Activated CD8-positive, alpha-beta memory T cell treated with anti-CD3 and anti-CD28 coated beads for 1 hour (primary cell): ENCODE measurements at places on chromosomes 7 and 10.

DNA sequence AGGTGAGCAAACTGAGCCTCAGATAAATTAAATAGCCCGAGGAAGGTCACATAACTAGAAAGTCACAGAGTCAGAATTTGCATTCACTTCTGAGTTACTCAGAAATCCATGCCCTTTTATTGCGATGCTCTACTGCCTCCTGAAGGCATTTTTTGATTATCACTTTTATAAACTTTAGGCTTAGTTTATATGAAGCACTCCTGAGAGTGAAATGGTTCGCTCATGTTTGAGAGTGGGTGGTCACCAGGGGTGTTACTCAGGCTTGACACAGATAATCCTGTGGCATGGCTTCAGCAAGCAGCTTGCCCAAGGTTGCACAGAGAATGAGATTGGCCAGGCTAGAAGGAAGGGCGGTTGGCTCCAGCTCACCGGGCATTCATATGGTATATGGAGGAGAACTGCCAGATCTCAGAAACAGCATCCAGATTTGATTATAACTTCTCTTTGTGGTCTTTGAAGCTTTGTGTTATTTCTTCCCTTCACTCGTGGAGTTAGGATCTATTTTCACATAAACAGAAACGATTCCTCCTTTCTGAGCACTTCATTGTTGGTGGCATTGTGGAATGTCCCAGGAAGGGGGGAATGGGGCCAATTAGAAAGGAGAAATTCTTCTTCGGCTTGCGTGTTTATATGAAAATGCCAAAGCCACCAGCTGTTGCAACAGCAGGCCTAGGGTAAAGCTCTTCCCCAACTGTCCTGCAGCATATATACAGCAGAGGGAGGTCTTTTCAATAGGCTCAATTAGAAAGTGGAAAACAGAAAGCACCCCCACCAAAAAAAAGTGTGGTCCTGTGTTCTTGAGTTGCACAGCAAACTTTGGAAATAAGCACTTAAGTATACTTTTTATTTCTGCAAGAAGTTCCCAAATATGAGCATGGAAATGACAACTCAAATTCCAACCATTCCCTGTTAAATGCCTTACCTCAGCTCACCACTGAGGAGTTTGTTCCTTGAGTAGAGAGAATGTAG, 628.8 kb downstream of the SUGCT start:
- no peak for DNase-seq

DNA sequence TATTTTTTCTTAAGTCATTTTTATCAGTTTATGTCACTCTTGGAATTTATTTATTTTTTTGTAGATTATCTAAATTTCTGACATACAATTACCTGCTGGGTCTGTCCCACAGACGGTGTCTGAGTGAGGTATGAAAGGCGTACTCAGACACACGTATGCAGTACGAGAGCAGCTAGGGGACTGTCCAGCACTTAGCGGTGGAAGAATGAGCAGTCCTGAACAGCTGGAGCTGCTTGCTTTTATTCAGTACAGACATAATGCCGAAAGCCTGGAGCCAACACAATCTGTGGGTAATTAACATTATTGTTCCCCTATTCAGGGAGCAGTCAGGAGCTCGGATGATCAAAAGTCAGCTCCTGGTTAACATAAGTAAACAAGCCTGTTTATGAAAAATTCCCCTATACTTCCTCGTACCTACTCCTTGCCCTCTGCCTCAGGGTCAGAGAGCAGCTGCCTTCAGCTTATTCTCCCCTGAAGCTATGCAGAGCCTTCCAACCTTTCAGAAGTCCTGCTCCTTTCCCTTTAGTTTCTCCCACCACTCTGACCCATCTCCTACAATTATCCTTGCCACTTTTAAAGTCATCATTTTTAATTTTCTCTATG, 488.0 kb upstream of the POM121L12 start:
- no peak for DNase-seq

DNA sequence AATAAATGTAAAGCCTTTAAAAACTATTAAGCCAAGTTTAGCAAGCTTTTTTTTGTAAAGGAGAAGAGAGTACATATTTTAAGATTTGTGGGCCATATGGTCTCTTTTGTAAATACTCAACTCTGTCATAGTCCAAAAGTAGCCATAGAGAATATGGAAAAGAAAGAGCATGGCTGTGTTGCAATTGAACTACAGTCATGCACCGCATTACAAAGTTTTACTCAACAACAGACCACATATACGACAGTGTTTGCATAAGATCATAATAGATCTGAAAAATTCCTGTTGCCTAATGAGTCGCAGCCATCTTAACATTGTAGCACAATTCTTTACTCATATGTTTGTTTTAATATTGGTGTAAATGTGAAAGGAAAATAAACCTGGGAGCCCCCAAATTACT, 440.8 kb downstream of the HTR7 start:
- no peak for DNase-seq

- DNase-seq: no peak
These were observed 39.4 kb downstream of the ADRB1 start for GRCh38 chr10:114083040-114083439.

DNA sequence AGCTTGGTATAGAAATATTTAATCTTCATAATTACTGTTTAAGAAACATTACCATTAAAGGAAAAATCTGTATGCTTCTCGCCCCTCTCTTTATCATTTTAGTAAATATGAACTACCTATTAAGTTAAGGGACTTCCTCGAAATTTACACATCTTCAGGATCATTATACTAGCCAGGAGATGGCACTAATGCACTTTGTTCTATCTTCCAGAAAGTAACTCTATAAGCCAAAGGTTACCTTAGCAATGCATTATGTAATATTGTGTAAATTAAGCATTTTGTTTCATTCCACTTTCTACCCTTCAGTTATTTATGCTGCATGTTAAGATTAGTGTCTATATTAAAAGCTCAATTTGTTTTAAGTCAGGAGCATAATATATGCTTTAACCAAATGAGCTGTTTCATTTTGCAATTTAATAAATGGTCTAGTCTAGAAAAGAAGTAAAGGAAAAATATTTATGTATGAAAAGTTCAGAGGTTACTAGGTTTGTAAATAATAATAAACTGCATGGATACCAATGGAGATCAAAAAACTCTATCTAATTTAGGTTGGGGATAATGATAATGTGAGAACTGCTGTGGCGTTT, 128.5 kb downstream of the ANKRD7 start:
- no peak for DNase-seq

DNA sequence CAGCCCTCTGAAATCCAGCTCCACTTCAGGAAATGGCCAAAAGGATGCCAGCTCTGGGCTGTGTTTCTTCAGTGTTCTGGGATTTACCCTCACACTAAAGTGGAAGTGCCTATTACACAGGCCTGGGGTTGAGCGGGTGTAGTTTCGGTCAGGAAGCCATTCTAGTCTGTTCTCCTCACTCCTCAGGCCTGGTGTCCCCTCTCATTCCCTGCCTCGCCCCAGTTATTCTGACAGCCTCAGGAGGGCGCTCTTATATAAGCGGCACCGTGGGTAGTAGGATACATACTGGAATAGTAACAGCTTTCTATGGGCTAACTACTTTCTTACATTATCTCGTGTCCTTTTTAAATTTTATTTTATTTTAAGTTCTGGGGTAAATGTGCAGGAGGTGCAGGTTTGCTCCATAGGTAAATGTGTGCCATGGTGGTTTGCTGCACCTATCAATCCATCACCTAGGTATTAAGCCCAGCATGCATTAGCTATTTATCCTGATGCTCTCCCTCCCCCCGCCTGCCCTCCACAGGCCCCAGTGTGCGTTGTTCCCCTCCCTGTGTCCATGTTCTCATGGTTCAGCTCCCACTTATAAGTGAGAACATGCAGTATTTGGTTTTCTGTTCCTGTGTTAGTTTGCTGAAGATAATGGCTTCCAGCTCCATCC, 12.2 kb upstream of the LGI1 start:
- no peak for DNase-seq

GRCh38 chr7:14432924-14433323, 443.5 kb upstream of the ETV1 start:
- DNase-seq: no peak

DNA sequence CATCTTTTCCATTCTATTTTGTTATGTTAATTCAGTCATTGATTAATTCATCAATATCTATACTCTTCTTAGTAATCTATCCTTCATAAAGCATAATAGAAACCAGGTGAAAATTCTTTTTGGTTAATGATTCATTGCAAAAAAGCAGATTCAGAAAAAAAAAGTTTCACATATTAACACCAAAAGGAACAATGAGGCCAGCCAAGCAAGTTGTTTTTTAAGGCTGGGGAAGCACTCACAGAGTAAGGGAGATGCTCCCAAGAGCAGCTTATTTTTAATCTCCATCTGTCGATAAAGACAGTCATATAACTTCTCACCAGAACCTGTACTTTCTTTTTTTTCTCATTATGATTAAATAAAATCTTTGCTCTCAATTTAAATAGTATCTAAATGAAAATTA, 95.8 kb downstream of the CACNA2D1 start:
- no peak for DNase-seq

GRCh38 chr7:148763622-148764021, 64.9 kb downstream of the CUL1 start:
- no peak for DNase-seq

DNA sequence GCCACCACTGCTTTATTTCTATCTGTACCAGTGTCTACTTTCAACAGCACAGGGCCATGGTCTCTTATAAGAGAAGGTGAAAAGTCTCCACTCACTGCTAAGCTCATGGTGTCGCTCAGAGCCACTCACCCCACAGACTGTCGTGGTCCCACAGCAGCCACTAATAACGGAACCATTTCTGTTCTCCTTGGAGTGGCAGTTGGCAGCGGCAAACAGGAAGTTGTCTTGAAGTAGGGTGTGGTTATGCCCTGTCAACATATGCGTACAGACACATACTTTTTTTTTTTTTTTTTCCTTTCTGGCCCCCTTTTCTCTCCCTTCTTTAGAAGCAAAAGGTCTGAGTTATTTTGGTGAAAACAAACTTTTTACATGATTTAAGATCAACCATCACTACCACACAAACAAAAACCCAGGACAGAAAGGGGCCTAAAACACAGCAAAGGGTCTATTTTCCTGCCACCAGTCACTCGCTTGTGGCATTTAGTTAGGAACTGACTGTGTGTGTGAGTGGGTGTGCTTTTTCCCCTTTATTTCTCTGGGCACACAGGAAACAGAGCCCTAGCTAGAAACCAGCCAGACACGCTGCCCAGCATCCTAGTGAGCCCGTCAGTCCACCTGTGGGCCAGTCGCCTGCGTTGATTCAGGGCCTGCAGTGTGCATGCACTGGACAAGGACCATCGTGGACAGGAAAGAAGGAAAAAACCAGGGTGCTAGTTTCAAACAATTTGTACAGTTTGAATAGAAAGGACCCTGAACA, 96.7 kb upstream of the EFCAB10 start:
- DNase-seq: no peak

- DNase-seq: no peak
These were observed 1.9 kb downstream of the GALNT17 start for GRCh38 chr7:71133856-71134255.

- no peak for DNase-seq
These were observed at the start of gene ABCB4 for GRCh38 chr7:87475359-87476178. TSS of gene ABCB4 (minus strand) at chr7:87475680. CDS start at chr7:87475465, 215 bp downstream.

- DNase-seq: peak; percentile 54
These were observed 21.0 kb upstream of the GNA12 start for GRCh38 chr7:2864999-2865670.

DNA sequence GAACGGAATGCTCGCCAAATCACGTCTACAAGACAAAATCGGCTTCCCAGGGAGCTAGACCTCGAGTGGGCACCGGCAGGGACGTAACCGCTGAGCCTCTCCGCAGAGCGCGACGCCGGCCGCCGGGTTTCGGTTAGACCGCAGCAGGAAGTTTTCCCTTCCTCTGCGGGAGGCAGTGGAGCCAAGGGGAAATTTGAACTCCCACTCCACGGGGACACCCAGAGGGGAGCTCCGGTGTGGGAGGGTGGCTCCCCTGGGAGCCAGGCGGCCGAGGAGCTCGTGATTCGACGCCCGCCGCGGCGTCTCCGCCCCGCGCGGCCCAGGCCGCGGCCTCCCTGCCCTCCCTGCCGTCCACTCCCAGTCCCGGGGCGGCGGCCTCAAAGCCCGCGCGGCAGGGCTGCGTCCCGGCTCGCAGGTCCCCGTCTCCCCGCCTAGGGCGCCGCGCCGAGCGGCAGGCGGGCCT, 426 bp downstream of the SYPL1 start:
- DNase-seq: no peak

- DNase-seq: no peak
These were observed 25.2 kb upstream of the POT1 start for GRCh38 chr7:124954790-124955189.

GRCh38 chr10:6101181-6101580, 12.3 kb downstream of the RBM17 start:
- DNase-seq: no peak

GRCh38 chr10:23067939-23068775, 27.2 kb upstream of the MSRB2 start:
- DNase-seq: peak; percentile 47

DNA sequence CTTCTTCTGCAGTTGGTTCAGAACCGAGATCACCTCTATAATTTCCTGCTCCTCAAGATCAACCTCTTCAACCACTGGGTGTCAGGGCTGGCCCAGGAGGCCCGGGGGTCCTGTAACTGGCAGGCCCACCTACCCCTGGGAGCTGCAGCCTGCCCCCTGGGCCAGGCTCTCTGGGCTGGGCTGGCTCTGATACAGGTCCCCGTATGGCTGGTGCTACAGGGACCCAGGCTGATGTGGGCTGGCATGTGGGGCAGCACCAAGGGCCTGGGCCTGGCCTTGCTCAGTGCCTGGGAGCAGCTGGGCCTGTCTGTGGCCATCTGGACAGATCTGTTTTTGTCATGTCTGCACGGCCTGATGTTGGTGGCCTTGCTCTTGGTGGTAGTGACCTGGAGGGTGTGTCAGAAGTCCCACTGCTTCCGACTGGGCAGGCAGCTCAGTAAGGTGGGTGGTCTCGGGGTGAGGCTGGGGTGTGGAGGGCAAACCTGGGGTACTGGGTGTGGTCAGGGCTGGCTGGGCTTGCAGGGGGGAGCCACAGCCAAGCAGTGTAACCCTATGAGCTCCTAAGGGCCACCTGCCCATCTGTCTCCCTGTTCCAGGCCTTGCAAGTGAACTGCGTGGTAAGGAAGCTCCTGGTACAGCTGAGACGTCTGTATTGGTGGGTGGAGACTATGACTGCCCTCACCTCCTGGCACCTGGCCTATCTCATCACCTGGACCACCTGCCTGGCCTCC, 4.2 kb downstream of the TMEM270 start:
- DNase-seq: no peak

DNA sequence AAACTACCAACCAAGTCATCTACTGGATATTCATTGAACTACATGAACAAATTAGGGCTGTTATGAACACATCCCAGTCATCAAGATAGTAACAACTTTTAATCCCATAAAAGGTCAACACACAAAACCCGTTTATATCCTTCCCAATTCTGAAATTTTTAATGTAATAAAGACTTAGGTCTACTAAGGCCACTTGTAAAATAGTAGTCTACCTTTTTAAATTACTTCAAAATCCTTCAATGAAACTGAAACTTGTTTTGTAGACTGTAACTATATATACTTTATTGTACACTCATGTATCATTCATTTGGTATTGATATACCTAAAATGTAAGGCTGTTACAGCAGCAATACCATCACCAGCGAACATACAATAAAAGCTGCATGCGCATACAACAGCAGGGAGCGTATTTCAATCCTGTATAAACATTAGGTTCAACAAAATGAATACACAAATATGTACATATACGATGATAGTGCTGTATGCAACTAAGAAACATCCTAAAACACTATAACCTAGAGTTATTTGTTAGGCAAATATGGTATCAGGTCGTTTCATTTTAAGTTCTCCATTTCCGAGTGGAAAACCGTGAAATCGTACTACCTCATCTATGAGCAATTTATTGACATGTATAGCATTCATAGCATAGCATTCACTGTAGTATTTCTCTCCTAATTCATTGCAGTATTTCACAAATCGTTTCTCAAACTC, 973 bp downstream of the ATAD1 start:
- no peak for DNase-seq

- DNase-seq: no peak
These were observed 157.5 kb upstream of the MGMT start for GRCh38 chr10:129309565-129309964.
